SJCRH30 (cell line): ENCODE measurements at places on chromosomes 16 and 17. TPM values are rescaled to one million over a fixed set of nuclear protein-coding genes. Genes with fewer than 3 reads are reported as not detected.

DNA sequence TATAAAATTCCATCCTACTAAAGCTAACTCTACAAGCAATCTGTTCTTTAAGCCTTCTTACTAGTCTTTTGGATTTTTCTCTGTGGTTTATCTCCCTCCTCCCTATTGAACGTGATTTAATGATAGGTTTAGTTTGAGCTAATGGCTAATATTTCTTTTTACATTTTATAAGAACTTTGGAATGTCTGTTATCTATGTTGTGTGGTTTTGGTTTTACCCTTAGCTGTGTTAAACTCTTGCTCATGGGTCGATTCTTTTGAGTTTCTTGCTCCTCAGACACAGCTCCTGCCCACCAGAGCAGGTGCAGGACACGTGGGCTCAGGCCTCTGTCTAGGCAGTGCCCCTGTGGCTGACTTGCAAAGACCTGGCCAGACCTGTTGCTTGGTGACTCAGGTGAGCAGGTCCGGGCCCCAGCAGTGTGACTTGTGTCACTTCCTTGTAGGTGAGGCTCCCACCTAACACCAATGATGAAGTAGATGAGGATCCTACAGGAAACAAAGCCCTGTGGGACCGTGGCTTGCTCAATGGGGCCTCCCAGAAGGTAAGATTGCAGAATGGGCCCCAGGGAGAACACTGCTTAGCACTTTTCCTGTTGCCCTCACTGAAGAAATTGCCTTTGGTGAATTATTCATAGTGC, 45.1 kb downstream of the SF3B3 start:
- DNase-seq = no peak

DNA sequence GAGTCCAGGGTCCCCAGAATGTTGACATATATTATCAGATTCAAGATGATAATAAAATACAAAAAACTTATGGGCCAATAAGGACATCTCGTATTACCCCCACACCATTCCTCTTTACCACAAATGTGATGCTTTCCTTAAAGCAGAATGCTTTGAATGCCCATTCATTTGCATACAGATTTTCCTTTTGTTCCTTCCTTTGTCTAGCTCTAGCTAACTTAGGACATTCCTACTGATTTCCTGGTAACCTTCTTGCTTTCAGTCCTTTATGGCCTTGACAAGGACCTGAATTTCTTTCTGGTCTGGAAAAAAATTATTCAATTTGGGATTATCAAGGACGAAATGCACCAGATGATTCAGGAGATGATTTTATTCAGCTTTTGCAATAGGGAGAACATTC, 304.0 kb downstream of the TMEM114 start:
- DNase-seq = no peak

- no peak for DNase-seq
Measured at GRCh38 chr17:15447928-15448579, 19.4 kb downstream of the CDRT4 start.

- DNase-seq = peak; percentile 73
Measured at GRCh38 chr17:31499771-31500554, 108.5 kb downstream of the RAB11FIP4 start.

DNA sequence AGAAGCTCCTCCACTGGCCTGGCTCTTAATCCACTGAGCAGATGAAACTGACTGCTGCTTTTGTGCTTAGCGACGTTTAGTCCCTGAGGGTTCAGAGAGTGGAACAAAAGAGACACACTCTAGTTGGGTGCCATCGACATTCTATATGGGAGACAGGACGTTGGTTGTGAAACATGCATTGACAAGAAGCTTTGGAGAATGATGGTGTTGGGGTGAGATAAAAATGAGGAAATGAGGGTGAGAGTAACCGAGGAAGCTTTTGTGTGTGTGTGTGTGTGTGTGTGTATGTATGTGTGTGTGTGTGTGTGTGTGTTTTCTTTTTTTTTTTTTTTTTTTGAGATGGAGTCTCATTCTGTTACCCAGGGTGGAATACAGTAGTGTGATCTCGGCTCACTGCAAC, 89.5 kb downstream of the ABCC1 start:
- DNase-seq = no peak

DNA sequence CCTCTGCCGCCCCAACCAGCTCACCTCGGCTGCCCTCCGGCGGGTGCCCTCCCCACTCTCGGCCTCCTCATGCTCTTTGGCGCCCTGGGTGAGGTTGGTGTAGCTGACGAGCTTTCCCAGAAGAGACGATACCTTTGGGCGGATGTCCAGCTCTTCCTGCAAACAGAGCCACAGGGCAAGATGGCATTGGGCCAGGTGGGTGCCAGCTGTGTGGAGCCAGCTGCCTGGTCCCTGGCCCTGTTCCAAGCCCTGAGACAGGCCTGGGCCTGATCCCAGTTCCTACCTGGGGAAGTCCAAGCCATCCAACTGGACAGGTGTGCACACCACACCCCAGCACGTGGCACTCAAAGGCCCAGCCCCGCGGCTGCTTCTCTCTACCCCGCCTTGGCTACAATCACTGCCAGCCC, 6.9 kb downstream of the SLC12A4 start:
- peak; percentile 29 for DNase-seq

DNA sequence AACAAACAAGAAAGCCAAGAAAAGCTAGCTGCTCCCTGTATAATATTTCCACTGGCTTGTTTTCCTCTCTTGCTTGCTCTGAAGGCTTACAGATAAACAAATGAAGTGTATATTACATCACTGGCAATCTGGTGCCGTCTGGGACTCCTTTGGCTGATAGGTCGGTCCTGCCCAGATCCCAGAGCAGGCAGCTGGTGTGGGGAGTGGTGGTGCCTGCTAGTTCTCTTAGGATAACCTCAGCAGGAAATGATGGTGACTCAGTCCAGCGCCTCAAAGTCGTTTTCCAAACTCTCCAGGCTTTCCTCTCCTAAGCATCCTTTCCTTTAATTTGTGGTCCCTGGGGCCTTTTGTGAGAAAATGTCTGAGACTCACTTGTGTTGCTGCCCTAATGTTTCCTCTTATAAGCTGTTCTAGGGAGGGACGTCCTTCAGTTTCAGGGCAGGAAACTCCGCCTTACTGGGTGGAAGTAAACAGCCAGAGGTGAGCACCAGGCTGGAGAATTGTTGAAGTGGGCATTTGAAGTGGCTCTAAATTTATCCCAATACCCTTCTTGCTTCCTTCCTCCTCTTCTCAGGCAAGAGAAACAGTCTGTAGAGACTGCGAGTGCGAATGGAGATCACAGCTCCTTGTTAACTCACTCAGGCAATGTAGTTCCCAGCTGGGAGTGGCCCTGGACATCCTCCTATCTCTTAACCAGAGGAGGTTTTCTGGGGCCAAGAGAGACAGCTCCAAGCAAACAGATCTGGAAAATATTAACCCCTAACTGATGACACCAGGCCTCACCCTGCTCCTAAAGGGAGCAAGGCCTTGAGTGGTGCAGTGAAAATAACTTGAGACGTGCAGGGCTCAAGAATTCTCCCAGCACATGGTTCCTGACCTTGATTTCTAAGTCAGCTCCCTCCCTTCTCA, 34.9 kb downstream of the CD300LF start:
- peak; percentile 16 for DNase-seq

DNA sequence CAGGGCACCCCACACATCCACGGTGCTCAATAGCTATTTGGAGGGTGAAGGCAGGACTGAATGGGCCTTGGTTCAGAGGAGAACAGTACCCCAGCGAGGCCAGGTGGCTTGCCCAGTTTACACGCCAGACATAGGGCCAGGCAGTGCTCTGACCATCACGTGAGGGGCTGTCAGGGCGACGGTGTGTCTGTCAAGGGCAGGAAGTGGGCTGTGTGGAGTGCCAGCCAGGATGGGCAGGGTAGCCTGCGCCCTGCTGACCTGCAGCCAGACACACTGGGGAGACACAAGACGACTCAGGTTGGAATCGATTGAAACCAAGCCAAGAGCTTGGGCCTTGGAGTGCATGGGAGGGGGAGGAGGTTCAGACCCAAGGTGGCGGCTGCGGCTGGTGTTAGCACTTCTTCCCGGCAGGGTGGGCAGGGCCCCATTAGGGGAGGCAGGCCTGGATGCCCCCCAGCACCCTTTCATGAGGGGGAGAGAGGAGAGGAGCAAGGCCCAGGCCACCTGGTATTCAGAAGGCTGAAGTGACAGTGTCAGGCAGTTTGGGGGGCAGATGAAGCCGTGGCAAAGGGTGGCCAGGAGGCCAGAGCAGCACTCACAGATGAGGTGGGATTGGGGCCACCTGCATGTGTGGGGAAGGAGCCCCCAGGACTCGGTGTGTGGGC, 68.2 kb downstream of the SREBF1 start:
- no peak for DNase-seq

- no peak for DNase-seq
Measured at GRCh38 chr16:81715358-81716196, 63.5 kb upstream of the PLCG2 start.

DNA sequence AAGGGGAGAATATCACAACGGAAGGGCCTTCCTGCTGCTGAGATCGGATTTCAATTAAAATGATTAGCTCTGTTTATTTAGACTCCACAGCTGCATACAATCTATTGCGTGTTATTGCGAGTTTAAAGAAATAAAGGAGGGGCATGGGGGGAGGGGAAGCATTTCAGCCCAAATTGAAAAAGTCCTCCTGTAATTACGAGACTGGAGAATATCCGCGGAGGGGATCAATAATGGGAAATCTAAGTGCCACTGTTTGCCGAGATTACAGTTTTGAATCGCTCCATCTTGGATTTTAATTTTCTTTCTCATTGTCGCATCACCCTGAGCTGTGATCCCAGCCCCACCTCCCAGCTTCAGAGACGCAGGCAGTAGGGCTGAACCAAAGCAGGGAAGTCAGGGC, 15.7 kb upstream of the RPL38 start:
- DNase-seq = no peak

DNA sequence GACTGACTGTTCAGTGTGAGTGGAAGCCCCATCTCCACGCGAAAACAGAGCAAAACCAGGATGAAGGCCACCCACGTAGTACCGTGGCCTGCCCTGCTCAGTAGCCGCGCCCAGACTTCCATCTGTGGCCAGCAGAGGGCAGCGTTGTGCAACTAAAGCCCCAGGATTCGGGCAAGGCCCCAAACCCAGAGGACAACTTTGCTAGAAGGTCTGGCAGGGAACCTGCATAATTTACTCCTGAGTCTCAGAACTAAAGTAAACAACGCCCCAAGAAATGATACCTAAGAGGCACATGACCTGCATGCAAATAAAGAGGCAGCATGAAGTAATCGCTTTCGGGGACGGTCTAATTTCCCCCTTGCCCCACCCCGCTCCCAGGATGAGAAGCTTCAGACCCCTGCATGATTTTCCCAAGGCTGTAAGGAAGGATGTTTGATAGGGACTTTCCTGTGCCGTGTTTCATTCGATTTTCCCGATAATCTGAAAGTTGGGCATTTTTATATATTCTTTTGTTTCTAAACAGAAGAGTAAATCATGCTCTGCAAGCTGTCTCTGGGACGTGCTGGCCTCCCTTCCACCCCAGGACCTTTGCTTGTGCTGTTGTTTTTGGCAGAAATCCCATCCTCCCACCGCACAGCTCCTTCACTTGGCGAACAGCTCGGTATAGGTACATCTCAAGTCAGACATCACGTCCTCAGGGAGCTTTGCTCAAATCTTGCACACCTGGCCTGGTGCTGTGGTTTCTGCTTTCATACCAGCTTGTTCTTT, 18.6 kb downstream of the HSBP1 start:
- peak; percentile 63 for DNase-seq

GRCh38 chr16:27671410-27671809, 121.5 kb downstream of the KATNIP start:
- no peak for DNase-seq

The MPG gene
- total RNA-seq = 37.8 and 47.2 TPM in 2 replicates

DNA sequence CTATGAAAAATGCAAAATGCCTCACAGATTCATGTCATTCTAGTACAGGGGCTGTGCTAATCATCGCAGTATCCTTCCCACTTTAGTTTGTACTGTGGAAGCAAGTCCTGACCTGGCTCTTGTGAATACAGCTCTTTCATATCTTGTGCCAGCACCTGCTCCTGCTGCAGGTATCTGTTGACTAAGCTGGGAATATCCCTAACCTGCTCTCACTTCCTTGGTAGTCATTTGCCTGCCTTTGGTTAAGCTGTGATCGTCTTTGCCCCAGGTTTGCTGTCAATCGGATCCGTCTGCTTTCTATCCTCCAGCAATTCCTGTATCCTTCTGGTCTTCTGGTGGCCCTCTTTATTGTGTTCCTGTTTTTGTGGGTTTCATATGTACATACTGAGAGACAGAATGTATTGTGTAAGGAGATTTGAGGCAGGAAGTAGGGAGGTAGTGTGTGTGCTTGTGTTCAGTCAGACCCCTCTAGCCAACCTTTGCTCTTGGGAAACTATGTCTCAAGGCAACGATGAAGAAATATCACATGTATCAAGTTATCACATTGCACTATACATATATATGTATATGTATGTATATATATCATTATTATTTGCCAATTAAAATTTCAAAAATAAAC, 7.7 kb upstream of the GINS3 start:
- DNase-seq = no peak

DNA sequence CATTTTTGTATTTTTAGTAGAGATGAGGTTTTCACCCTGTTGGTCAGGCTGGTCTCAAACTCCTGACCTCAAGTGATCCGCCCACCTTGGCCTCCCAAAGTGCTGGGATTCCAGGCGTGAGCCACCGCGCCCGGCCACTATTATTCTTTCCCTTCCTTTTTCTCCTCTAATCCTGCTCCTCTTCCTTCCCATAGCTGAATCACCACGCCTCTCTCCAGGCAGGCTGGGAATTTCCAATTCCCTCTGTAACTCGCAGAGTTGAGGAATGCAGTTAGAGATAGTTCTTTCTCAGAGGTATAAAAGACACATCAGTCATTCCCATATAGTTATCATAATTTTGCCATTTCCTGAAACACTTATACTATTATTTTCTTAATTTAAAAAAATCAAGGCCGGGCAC, 11.2 kb downstream of the METTL16 start:
- DNase-seq = no peak

- DNase-seq = no peak
Measured at GRCh38 chr17:82230609-82231311, 1.9 kb downstream of the SLC16A3 start.

DNA sequence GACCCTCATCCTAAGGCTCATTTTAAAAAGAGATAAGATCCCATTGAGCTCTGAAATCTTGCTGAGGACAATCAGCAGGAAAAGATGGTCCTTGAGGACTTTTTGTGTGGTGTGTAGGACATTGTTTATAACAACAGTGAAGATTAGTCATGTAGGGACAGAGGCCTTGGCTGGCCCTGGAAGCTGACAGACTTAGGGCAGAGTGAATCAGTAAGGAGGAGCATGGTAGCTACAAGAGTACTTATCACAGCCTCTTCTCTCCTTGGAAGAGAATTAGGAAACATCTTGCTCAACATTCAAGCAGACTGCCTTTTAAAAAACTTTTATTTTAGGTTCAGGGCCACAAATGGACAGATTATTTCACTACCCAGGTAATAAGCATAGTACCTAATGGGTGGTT, 665.9 kb upstream of the SALL1 start:
- no peak for DNase-seq

- no peak for DNase-seq
Measured at GRCh38 chr17:42230225-42230624, 35.9 kb upstream of the GHDC start.

DNA sequence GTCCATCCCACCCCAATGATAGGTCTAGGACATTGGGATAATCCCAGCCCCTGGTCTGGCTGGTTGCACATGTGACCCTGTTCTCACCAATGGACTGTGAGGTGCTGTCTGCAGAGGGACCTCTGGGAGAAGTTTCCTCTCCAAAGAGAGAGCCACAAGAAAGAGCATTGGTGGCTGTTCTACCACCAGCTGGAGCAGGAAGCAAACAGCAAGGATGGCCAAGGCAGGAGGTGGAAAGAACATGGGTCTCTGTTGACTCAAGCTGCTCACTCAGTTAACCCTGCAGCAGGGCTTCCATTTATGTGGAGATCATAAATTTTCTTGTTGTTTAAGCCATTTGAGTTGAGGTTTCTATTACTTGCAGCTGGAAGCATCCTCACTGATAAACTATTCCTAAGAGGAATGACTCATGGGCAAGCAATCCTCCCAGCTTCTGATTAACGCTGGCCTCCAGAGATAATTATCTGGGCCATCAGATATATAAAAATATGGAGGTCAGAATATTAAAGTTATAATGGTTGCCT, 52.6 kb downstream of the CYB5B start:
- DNase-seq = no peak
